ENCODE measurements at places on chromosomes 1 and 21. TPM values are rescaled to one million over a fixed set of nuclear protein-coding genes. Genes with fewer than 3 reads are reported as not detected.

DNA sequence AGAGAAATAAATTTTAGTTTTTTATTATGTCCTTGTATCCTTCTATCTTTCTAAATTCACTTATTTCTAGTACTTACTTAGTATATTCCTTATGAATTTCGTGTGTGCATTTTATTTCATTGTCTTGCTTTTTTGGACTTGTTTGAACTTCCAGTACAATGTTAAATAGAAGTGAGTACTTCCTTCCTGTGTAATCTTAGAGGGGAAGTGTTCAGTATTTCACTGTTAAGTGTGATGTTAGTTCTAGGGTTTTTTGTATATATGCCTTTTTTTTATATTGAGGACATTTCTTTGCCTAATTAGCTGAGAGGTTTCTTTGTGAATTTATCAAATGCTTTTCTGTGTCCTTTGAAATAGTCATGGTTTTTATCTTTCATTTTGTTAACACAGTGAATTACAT is 10.7 kb downstream of the LYPLAL1 start:
- no peak for DNase-seq
- H3K36me3 ChIP-seq = no peaks in the 10 kb centered on the region
- H3K27ac ChIP-seq = no peak overlapping the region

DNA sequence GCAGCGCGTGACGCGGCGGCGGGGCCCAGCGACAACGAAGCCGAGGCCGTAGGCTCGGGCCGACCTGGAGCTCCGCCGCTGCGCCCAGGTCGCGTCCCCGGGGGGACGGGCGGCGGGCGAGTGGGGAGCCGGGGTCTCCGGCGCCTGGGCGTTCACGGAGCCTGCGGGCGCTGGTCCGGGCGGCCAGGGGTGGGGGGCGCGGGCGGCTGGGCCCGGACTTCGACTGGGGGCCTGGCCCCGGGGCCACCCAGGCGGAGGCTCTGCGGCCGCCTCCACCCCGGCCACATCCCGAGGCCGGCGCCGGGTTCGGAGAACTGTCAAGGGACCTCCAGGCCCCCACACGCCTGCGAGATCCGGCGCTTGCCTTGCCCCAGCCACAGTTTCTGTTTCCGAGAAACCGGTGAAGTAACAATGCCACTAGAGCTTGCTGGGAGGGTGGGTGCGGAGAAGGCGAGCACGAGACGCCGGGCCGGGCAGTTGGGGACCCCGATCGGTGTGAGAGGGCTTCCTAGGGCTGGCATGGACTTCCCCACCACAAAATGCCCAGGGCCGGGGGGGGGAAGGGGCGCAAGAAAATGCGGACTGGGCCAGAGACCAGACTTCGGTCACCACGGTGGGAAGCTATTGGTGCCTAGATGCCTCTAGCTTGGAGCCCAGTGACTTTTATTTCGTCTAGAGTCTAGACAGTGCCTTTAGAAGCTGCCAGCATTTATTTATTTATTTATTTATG is 501 bp downstream of the FBXO6 start:
- peak overlapping the region; percentile 77 for H3K27ac ChIP-seq
- peak overlapping the region; percentile 63 for H3K4me3 ChIP-seq
- peaks cover 5% of the 10 kb centered on the region for H3K36me3 ChIP-seq
- DNase-seq = peak; percentile 53
- H3K27me3 ChIP-seq = no peaks in the 10 kb centered on the region

- no peak overlapping the region for H3K4me3 ChIP-seq
- H3K4me1 ChIP-seq = no peaks in the 10 kb centered on the region
- DNase-seq = no peak
- no peaks in the 10 kb centered on the region for H3K36me3 ChIP-seq
These were observed 993 bp upstream of the PROK1 start for GRCh38 chr1:110449661-110450651.

DNA sequence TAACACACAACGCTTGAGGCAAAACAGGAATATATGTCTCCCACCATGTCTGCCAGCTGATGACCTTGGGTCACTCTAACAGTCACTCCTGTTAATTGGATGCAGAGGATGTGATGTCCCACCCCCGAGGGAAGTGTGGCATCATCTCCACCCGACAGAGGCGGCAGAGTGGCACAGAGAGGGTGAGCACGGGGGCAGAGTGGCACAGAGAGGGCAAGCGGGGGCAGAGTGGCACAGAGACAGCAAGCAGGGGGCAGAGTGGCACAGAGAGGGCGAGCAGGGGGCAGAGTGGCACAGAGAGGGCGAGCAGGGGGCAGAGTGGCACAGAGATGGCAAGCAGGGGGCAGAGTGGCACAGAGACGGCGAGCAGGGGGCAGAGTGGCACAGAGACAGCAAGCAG is 44.3 kb downstream of the DISP3 start:
- no peaks in the 10 kb centered on the region for H3K36me3 ChIP-seq
- H3K27me3 ChIP-seq = no peaks in the 10 kb centered on the region
- no peak overlapping the region for H3K4me3 ChIP-seq
- no peaks in the 10 kb centered on the region for H3K4me1 ChIP-seq

DNA sequence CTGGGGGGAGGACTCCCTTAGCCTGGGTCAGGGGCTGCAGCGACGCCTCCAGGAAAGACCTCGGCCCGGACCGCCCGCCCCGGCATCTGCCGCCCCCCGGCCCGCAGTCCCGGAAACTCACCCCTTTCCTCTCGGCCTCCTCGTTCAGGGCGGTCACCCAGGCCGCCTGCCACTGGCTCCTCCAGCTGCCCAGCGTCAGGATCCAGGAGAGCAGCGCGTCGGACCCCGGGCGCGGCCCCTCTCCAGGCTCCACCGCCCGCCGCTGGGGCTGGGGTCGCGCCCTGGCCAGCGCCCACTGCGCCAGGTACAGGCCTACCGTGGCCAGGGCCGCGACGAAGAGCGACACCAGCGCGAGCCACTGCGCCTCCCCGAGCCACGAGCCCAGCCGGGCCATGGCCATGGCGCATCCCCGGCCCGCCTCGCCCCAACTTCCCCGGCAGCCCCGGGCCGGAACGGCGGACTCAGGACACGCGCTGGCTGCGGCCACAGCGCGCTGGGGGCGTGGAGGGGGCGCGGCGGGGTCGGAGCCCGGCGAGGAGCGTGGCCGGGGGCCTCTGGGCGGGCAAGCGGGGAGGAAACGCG is 478 bp downstream of the C2CD2 start:
- no peaks in the 10 kb centered on the region for H3K27me3 ChIP-seq
- peak overlapping the region; percentile 15 for H3K27ac ChIP-seq
- H3K36me3 ChIP-seq = no peaks in the 10 kb centered on the region
- peak; percentile 31 for DNase-seq
- H3K4me3 ChIP-seq = peak overlapping the region; percentile 82
- peaks cover 14% of the 10 kb centered on the region for H3K4me1 ChIP-seq

DNA sequence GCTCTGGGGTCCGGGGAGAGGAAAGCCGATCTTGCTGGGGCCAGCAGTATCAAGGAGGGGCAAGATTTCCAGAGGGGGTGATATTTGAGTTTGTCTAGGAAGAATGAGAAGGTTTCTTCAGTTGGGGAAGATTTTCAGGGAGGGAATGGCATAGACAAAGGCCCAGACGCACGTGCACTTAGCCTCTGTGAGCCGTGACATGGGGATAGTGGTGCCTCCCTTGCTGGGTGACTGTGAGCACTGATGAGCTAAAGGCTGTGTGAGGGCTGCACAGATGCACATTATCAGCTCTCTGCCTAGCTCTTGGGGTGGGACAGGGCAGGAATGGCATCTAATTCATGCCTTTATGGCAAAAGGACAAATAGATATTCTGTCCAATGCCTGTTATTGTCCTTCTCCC is 1.8 kb downstream of the CDCP2 start:
- H3K27me3 ChIP-seq = no peaks in the 10 kb centered on the region
- no peak overlapping the region for H3K27ac ChIP-seq
- H3K4me3 ChIP-seq = no peak overlapping the region
- no peaks in the 10 kb centered on the region for H3K4me1 ChIP-seq
- H3K36me3 ChIP-seq = no peaks in the 10 kb centered on the region

- no peaks in the 10 kb centered on the region for H3K4me1 ChIP-seq
- H3K4me3 ChIP-seq = no peak overlapping the region
- no peaks in the 10 kb centered on the region for H3K27me3 ChIP-seq
These were observed 24.2 kb upstream of the HSD3B1 start for GRCh38 chr1:119482517-119483425.

- no peak overlapping the region for H3K4me3 ChIP-seq
These were observed 29.1 kb upstream of the RGS8 start for GRCh38 chr1:182713492-182713891.

RPE65 gene
- total RNA-seq = not detected
